Right ventricle myocardium superior (tissue), 1 donor: ENCODE measurements at places on chromosomes 13 and 19. TPM values are rescaled to one million over a fixed set of nuclear protein-coding genes. Genes with fewer than 3 reads are reported as not detected.

GRCh38 chr13:79659121-79659521 lies 178.2 kb downstream of the NDFIP2 start:
- DNase-seq = peak; percentile 67

- DNase-seq = no peak
Observed at GRCh38 chr13:73399347-73400216, 340.8 kb downstream of the KLF5 start.

- DNase-seq = no peak
Observed at GRCh38 chr19:39167461-39168257, 29.1 kb upstream of the NCCRP1 start.

- no peak for DNase-seq
Observed at GRCh38 chr13:77810430-77810829, 108.2 kb downstream of the EDNRB start.

GRCh38 chr19:19531951-19532805 lies 3.5 kb downstream of the YJEFN3 start:
- DNase-seq = peak; percentile 93

DNA sequence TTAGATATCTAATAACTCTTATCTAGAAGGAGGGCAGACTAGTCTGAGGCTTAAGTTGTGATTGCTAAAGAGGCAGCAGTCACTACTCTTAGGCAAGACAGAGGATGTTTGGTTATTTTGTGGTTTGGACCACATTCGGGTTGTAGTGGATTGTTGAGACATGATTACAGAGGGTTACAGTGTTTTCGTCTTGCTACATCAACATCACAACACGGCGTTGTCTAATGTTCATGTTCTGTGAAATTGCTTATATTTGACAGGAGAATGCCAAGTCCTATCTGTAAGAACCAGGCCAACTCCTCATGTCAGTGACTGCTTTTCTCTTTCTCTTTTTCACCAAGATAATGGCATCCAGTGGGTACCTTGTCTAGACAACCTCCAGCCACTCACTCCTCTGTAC lies 16.8 kb upstream of the TM9SF2 start:
- no peak for DNase-seq

DNA sequence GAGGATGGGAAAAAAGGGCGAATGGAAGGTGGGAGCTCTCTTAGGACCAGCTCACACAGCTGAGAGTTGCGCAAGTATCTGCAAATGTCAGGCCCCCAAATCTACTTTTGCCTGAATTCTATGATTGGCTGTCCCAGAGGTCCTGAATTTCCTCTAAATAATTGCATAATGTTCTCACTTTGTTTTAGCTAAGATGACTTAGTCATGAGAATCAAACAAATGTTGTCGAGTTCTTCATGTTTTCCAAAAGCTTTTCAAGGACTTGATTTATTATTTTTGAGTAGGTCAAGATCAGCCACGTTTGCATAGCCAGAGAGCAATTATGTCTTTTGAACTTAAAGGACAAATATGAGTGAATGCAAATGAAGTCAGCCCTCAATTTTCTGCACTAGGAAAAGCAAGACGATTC lies 246.6 kb upstream of the MAB21L1 start:
- DNase-seq = peak; percentile 48

DNA sequence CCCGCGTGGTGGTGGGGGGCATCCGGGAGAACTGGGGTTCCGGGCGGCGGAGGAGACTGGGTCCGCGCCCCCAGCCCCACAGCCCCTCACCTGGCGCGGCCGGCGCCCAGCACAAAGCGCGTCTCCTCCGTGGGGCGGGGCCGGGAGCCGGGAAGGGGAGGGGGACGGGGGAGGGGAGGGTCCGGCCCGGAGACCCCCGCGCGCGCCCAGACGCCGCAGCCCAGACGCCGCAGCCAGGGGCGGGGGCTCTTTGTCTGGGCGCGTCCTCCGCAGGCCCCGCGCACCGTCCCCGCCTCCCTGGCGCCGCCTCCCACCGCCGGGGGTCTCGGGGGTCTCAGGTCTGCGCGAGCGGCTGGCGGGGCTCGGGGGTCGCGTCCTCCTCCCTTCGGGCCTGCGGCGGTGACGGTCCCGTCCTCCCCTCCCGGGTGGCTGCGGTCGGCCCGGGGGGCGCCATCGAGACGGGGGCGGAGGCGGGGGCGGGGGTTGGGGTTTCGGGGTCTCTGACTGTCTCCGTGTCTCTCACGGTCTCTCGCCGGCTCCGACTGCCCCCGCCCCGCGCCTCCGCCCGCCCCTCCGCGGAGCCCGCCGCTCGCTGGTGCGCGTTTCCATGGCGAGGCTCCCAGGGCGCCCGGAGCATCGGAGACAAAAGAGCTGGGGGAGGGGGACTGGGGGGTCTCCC lies at the start of gene PLPPR3:
Gene PLPPR3, minus strand, starts transcription at position 131 of the 679 bp plus-strand sequence. CDS start 396 bp downstream, outside the sequence.
- DNase-seq = no peak

- peak; percentile 64 for DNase-seq
Observed at GRCh38 chr19:4589579-4590410, 30.3 kb upstream of the SEMA6B start.

GRCh38 chr19:43895727-43896308 lies 39.3 kb downstream of the ZNF45 start:
- DNase-seq = no peak

DNA sequence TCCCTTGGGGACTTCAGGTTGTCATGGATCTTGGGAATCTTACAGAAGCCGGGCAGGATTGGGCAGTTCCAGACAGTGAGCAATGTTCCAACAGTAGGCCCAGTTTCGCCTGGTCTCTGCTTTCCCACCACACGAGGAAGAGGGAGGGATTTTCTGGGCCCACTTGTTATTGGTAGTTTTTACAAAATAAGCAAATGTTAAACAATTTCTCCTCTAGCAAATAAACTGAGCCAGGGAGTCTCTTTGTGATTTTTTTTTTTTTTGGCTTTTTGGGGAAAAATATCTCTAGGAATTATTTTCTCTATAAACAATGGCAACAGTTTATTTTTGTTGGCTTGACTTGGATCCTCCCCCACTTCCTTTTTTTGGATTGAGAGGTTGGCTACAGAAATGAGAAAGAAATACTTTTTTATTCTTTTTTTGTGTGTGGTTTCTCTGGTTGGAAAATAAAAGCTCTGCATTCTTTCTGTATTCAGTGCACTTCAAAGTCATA lies 89.3 kb downstream of the TM9SF2 start:
- no peak for DNase-seq

DNA sequence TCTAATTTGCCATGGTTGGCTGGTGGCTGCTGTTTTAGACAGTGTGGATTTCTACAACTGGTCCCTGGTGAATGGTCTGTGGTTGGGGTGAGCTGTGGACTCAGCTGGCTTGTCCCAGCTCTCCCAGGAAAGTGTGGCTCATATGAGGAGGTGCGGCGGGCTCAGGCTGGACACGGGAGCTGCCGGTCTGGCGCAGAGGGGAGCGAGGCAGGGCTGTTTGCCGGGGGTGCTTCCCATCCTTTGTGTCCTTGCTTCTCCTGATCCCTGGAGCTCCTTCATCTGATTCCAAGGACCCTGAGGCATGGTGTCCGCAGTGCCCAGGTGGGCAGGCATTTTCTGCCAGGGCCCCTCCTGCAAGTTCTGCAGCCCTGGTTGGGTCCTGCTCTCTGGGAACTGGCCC lies 104.9 kb downstream of the TEX29 start:
- DNase-seq = no peak

GRCh38 chr19:40262422-40262821 lies 22.7 kb downstream of the AKT2 start:
- peak; percentile 13 for DNase-seq

GRCh38 chr19:16637535-16637934 lies 9.5 kb upstream of the MED26 start:
- no peak for DNase-seq

DNA sequence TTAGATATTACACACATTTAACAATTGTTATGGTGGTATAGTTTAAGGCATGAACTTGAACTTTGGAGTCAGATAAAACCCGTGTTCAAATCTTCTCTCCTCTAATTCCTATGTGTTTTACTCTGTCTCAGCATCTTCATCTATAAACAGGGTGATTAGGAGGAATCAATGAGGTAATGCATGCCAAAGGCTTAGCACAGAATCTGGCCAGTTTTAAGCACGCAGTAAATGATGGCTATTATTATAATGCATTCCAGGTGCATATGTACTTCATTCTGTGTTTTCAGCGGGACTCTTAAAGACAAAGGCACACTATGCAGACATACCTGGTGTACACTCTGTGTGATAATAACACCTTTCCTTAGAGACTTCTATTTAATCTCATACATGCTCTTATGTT lies 88.0 kb upstream of the FRY start:
- DNase-seq = no peak

GRCh38 chr19:1540365-1540925 lies 16.6 kb downstream of the PLK5 start:
- DNase-seq = no peak

GRCh38 chr19:35843676-35844481 lies 8.4 kb downstream of the NPHS1 start:
- no peak for DNase-seq

- DNase-seq = no peak
Observed at GRCh38 chr13:31930901-31931522, 100.6 kb upstream of the FRY start.

DNA sequence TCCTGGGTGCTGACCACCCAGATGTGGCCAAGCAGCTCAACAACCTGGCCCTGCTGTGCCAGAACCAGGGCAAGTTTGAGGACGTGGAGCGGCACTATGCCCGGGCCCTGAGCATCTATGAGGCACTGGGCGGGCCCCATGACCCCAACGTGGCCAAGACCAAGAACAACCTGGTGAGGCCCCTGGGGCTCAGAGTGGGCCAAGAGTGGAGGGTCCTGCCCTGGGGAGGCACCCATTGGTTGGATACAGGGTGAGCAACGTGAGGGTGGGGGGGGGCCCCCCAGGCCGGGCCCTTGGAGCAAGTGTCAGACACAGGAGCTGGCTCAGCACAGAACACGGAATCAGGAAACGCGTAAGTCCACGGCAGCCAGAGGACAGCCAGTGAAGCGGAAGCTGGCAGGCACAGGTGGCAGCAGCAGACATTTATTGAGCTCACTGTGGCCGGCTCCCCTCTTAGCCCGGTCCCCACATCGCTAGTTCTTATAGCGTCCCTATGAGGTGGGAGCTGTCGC lies 8.9 kb downstream of the KLC3 start:
- DNase-seq = no peak

DNA sequence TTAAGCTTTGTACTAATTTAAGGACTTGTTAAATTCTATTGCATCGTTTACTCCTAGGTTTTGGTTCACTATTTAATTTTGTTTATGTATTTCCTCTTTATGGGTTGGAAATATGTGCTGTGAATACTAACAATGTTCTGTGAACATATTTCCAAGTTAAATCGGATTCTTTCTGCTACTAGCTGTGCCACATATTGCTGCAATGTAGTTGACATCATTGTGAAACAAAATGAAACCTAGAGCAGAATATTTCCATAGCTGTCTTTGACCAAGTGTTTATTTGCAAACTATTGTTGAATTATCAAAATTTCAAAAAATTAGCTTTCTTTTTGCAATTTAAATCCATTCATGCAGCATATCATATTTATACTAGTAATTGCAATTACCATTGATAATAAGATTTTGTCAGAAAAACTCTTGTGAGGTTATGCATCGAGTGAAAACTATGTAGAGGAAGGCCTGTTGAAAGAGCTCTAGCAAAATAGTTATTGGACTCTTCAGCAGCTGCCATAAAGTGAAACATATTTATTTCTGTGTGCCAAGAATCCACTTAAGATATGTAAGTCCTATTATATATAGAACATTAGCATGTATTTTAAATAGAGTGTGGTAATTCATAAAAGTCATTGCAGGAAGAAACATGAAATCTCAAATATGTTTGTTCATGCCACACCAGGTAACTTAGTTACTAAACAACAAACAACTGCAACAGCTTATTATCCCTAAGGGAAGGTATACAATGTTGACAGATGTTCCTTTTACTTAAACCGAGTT lies 575.1 kb downstream of the SLITRK6 start:
- no peak for DNase-seq

GRCh38 chr13:110371550-110372465 lies 64.7 kb downstream of the COL4A2 start:
- no peak for DNase-seq

DNA sequence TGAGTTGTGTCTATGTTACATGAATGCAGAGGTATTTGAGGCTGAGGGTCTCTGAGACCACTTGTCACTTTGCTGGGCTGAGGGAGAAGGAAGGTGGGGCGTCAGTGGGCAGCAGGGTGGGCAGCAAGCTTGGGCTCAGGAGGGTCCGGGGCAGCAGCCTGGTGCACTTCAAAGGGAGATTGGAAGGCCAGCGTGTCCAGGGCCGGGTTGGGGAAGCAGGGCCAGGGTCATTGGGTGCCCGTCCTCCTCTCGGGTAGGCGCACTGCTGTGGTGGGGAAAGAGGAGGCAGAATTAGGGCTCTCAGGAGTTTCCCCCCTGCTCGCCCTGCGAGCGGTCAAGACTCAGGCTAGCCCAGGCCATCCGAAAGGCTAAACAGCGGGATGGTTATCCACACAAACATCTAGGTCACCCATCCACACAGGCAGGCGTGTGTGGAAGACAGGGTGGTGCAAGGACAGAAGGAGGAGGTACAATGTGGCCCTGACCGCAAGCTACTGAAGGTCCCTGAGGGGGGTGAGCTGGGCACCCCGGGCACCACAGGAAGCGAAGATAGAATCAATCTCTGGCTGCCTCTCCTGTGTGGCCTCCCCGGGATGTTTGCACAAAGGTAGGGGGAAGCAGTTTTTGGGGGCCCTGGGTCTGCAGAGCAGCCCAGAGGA lies 37.7 kb downstream of the MYO9B start:
- DNase-seq = no peak

GRCh38 chr13:40187324-40187795 lies 479.1 kb downstream of the FOXO1 start:
- DNase-seq = no peak

EBPL gene
- total RNA-seq = 5.5 TPM

CPT1C gene
- total RNA-seq = 2.2 TPM

CEP89 gene
- 7.7 TPM for total RNA-seq

CEACAM7 gene
- not detected for total RNA-seq

LRRC63 gene
- total RNA-seq = not detected

SHD gene
- total RNA-seq = not detected

MFSD12 gene
- total RNA-seq = 21.7 TPM

AMER2 gene
- total RNA-seq = not detected

TNFRSF19 gene
- 30.2 TPM for total RNA-seq

GIPC3 gene
- 2.2 TPM for total RNA-seq

DCAF15 gene
- total RNA-seq = 15.4 TPM

IGSF23 gene
- not detected for total RNA-seq

ZNF578 gene
- 2.6 TPM for total RNA-seq

NTN5 gene
- total RNA-seq = not detected
